ENCODE measurements at places on chromosomes 13 and 19.
A peak's percentile ranks its signal among the peaks of the same experiment; 100 is the strongest.

DNA sequence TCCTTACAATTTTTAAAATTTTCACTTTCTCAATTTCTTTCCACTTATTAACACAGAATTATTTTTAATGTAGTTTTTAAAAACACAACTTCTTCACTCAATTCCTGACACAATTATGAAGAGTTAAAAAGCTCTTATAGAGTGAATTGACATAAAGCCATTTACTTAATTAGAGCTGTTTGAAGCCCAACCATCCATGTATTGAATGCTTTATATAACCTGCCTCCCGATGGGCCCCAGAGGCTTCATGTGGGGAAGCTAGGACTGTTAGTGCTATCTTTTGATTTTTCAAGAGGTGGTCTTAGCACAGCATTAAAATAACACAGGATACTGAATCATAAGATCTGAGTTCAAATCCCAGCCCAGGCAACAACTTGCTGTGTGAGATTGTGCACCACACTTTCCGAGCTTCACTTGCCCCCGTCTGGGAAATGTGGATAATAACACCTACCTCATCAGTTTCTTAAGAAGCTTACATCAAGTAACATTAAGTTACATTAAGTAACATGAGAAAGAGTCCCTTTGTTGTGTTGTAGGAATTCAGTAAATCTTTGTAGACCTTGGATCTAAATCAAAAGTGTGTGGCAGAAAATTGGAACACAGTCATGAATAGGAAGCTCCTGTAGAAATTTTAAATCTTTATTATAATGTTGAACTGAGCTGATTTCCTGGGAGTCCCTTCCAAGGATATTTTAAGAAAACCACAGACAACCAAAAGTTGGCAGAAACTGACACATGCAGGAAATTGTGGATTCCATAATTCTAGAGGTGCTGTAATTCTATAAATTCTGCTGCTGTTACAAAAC is 5.5 kb upstream of the ENOX1 start:
- DNase-seq, result no peak

GRCh38 chr13:27636589-27637288 is 15.0 kb downstream of the POLR1D start:
- no peak for DNase-seq

- peak; percentile 91 for DNase-seq
Observed at GRCh38 chr19:8423817-8424223, 10.7 kb downstream of the MARCHF2 start.

DNA sequence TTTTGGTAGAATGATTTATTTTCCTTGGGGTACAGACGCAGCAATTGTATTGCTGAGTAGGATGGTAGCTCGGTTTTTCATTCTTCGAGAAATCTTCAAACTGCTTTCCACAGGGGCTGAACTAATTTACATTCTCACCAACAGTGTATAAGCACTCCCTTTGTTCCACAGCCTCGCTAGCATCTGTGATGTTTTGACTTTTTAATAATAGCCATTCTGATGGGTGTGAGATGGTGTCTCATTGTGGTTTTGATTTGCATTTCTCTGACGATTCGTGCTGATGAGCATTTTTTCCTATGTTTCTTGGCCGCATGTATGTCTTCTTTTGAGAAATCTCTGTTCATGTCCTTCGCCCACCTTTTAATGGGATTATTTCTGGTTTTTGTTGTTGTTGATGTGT is 54.8 kb upstream of the UQCRFS1 start:
- no peak for DNase-seq

GRCh38 chr19:55452749-55453346 is 8.6 kb downstream of the ISOC2 start:
- peak; percentile 68 for DNase-seq

GRCh38 chr13:100398360-100398759 is 190.2 kb downstream of the GGACT start:
- DNase-seq, result no peak

- DNase-seq, result no peak
Observed at GRCh38 chr19:7516878-7517277, 975 bp downstream of the ZNF358 start.

- no peak for DNase-seq
Observed at GRCh38 chr13:74070513-74070912, 63.7 kb downstream of the KLF12 start.

- no peak for DNase-seq
Observed at GRCh38 chr13:53004573-53004972, 24.0 kb upstream of the OLFM4 start.

GRCh38 chr19:33690378-33691029 is 68.8 kb downstream of the CHST8 start:
- peak; percentile 49 for DNase-seq

GRCh38 chr13:92300651-92301050 is 902.2 kb downstream of the GPC5 start:
- no peak for DNase-seq

- DNase-seq, result no peak
Observed at GRCh38 chr19:9043524-9043923, 33.3 kb upstream of the MUC16 start.

- DNase-seq, result no peak
Observed at GRCh38 chr19:45472563-45473366, 5.0 kb downstream of the FOSB start.

- no peak for DNase-seq
Observed at GRCh38 chr13:75443356-75443958, 38.5 kb downstream of the TBC1D4 start.
